ENCODE measurements at places on chromosomes 3 and 15.
A peak's percentile ranks its signal among the peaks of the same experiment; 100 is the strongest.

DNA sequence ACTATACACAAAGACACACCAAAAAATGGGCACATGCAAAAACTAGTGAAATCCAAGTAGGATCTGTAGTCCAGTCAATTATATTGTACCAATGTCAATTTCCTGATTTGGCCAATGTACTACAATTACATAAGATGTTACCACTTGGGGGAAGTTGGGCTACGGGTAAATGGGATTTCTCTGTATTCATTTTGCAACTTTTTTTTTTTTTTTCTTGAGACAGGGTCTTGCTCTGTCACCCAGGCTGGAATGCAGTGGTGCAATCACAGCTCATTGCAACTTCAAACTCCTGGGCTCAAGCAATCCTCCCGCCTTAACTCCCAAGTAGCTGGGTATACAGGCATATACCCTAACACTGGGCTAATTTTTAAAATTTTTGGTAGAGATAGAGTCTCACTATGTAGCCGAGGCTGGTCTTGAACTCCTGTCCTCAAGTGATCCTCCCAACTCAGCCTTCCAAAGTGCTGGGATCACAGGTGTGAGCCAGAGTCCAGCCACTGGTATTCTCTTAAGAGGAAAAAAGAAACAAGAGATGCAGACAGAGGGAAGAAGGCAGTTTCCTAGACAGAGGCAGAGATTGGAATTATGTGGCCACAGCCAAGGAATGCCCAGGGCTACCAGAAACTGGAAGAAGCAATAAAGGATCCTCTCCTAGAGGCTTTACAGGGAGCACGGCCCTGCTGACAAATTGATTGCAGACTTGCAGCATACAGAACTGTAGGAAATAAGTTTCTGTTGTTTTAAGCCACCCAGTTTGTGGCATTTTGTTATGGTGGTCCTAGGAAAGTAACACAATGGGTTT lies 33.3 kb downstream of the TFDP2 start:
- no peak for DNase-seq

GRCh38 chr3:120031561-120031960 lies 62.7 kb downstream of the GSK3B start:
- DNase-seq = no peak

- DNase-seq = no peak
Measured at GRCh38 chr3:12461097-12461649, 23.1 kb upstream of the TSEN2 start.

DNA sequence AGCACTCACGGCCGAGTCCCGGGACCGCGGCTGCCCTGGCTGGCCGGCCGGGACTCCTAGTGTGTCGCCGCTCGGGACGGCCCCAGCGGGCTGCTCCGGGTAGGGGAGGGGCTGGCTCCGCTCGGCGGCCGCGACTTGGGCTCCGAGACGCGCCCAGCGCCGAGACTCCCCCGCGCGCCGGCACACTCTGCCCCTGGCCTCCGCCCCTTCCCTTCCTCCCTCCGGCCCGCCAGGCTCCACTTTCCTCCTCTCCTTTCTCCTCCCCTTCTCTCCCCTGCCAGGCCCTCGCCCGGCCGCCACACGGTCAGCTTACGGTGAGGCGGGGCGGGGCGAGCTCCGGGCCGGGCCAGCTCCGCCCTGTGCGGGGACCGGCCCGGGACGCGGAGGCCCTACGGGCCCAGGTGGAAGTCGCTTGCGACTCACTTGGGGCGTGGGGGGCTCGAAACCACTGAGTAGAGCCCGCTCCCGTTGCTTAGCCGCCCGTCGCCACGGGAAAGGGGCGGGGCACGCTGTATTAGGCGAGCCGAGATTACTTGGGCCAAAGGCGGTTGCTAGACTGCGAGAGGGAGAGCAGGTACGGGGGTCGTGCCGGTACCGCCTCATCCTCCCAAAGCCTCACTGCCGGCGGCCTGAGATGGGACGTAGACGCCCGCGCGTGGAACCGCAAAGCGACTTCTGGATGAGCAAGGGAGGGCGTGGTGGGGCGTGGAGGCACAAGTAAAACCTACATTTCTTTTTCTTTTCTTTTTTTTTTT lies at the start of gene ITGB5:
Gene ITGB5, minus strand, starts transcription at position 189 of the 755 bp plus-strand sequence. CDS start 365 bp downstream, outside the sequence.
- DNase-seq = peak; percentile 81

DNA sequence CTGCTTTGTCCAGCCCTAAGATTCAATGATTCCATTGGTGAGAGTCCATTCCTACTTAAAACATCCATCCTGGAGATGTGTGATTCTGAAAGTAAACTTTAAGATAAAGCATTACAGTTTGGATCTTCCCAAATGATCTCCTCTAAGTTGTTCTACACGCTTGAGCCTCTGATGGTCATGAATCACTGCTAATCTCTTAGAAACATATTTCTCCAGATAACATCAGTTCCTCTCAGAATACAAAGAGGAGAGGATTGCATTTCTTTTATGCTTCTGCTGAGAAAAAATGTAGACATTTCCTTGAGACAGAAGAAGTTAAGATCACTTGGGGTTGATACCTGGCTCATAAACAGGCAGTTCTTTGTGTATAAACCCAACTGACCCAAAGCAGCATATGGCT lies 281.2 kb upstream of the DPH6 start:
- no peak for DNase-seq

DNA sequence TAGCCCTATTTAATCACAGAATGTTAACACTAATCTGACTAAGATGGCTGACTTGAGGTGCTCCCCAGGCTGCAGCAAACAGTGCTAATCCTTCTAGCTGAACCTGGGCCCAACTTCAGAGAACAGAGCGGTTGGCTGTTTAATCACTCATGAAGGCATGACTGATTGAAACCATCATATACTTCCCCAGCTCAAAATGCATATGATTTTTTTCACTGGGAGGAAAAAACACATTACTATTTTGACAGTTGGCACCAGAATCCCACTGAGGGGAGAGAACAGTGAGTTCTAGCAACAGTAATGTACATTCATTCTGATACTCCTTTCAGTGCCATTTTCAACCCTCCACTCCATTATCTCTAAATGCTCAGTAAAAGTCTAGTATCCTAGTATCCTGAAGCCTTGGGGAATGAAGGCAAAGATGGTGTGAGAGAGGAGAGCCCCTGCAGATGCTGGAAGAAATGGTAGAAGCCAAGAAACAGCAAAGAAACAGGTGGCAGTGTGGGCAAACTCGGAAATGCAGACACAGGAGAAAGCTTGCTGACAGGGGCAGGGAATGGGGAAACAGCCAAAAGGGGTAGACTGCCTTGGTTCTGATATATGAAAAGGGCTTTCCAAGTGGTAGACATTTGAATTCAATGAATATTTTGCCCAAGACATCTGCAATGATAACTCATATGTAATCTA lies 34.4 kb upstream of the CASR start:
- DNase-seq = no peak

GRCh38 chr3:23459465-23459864 lies 256.3 kb downstream of the UBE2E2 start:
- no peak for DNase-seq

DNA sequence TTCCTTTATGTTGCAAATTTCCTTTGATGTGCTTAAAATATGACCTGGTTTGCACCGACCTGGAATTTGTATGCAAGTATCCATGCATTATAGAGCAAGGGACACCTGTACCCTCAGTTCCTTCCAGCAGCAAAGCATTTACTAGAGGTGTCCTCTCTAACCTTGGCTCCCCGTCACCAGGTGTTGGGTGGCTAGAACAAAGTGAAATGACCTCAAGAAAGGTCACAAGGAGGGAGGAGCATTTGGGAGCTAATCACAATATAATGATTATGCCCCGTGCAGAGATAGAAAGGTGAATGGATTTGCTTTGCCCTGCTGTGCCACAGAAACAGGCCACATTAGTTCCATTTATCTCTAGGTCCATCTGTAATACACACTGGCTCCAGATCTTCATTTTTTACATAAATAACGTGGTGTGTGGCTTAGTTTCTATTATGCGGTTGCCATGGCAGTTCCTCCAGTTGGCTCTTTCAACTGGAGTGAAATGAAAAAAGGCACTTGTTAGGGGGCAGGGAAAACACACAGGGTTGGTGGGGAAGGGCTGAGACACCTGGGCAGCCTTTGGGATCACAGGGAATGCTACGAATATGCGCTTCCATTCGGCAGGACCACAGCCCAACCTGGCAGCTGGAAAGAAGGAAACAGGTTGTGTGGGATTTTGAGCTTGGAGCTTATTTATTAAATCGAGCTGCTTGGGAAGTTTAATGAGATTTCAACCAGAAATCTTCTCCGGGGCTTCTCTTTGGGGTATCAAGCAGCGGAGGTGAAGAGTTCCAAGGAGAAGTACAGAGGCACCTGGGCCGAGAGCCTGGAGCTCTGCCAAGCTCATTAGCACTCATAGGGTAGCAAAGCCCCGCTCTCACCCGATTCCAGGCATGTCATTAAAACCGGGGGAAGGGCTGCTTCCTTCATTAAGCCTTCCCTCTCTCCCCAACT lies 233.5 kb upstream of the ST8SIA2 start:
- no peak for DNase-seq

DNA sequence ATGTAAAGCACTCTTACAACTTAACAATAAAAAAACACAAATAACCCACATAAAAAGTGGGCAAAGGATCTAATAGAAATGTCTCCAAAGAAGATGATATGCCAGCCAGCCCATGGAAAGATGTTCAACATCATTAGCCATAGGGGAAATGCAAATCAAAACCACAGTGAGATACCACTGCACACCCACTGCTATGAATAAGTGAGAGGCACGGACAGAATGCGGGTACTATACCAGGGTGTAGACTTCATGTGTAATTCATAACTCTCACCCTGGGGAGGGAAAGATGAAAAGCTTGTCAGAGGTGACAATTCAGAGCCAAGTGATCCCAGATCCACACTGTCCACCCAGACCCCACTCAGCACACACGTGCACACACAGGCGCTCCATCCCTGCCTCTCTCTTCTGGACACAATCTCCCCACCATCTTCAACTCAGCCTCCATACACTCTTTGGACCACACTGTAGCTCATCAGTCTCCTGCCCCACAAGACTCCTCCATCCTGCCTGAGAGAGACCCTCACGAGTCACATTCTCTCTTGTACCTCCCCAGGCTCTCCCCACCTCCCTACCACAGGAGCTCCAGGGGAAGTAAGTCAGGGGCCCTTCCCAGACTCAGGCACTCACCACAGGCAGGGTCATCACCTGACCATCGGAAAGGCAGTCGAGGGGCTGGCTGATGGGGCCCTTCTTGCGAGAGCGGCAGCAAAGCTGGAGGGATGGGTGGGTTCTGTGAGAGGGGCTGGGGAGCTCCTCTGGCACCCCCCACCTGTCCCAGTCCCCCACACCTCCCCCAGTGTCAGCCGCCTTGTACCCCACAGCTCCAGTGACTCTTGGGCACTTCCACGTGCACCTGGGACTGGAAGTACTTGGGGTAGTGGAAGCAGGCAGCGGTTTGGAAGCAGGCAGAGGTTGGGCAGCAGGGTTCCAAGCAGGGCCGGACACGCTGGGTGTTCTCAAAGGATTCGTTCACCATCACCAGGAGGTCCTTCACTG lies 21.3 kb downstream of the PLA2G4E start:
- no peak for DNase-seq

DNA sequence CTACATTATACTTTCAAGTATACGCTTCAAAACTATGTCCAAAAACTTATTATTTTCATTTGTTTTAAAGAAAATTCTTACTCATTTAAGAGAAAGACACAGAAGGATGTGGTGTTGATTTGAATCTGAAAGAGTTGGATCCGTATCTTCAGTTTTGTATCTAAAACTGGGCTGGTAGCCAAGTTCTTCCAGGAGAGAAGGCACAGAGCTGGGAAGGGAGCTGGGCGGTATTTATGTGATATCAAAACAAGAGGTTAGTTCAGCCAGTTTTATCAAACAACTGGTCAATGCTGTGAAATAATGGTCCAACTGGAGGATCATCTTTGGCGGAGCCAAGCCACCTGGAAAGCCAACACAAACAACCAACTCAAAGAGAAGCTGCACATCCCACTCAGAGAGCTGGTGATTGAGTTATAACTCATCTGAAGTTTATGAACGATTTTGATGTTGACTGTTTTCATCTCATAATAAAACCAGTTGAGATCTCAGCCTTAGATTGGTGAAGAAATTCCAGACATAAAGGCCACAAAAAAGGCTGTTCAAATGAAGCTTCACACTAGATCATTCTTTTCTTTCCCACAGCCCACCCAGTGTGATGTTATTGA lies 489.6 kb upstream of the RASGRP1 start:
- peak; percentile 27 for DNase-seq

DNA sequence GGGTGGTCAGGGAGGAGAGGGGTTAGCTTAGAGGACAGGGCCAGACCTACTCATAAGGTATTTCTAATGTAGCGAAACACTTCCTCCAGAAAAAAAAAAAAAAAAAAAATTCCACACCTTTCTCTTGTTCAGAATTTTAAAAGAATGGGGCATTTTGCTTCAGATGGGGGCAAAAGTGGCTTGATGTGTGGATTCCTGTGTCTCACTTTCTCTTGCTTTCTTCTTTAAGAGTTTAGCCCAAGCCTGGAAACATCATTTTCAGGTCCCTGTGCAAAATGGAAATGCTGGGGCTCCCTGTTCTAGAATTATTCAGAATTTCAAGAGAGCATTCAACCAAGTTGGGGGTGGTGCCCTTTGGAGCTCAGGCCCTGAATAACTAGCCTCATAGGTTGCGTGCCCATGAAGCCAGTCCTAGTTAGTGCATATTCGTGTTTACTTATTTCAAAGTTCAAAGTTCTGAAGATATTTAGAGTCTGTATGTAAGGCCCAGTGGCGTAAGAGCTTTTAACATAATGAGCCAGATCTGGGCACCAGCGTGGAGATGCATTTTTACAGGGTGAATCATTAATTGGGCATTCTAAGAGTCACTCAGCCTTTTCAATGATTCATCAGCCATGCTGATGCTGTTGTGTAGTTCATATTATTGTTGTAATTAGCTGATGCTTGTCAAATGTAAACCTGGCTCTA lies 104.5 kb downstream of the RPLP1 start:
- peak; percentile 43 for DNase-seq

GRCh38 chr15:31160740-31161495 lies 59.4 kb upstream of the TRPM1 start:
- DNase-seq = no peak

DNA sequence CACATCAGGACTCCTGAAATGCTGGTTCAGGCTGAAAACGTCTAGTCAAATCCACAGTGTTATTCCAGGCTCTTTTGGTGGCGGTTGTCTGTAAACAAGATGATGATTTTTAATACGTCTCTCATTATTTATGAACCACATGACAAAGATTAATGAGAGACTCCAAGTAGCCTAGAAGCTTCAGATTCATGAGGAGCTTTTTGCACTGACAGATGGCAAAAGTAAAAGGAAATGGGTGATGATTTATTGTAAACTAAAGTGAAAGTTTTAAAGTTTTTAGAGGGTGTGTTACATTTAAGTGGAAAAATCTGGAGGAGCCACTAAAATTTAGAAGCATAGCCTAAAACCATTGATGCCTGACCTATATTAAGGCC lies 77.0 kb downstream of the BBX start:
- no peak for DNase-seq

All from muscle of leg (tissue), 16 donors.